ENCODE measurements at places on chromosomes 2 and 18.

DNA sequence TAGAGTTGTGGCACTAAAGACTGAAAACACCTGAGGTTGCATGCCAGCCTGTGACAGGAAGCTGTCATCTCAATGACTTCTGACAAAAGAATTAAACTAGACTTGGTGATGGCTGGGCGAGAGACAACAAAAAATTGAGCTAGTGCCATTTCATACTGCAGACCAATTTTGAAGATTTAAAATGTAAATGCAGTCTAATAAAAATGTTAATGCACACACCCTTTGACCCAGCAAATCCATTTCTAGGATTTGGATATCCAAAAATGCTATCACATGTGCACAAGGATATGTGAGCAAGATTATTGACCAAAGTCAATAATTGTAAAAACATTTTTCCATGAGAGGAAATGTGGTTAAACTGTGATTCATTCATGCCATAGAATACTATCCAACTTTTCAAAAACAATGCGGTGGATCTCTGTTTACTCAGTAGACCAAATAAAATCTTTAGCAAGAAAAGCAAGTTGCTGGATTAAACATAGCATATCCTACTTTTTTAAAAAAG is 5.6 kb downstream of the FBXO36 start:
- no peak for DNase-seq

GRCh38 chr18:62347089-62347506 is 22.0 kb downstream of the TNFRSF11A start:
- no peak for DNase-seq

- no peak for DNase-seq
These were observed 1459.8 kb upstream of the ACVR2A start for GRCh38 chr2:146385031-146385430.

GRCh38 chr2:114160263-114160981 is 270.5 kb downstream of the ACTR3 start:
- no peak for DNase-seq

- no peak for DNase-seq
These were observed 34.2 kb upstream of the DYSF start for GRCh38 chr2:71419145-71419544.

GRCh38 chr2:236449167-236449761 is 120.4 kb upstream of the ACKR3 start:
- no peak for DNase-seq

DNA sequence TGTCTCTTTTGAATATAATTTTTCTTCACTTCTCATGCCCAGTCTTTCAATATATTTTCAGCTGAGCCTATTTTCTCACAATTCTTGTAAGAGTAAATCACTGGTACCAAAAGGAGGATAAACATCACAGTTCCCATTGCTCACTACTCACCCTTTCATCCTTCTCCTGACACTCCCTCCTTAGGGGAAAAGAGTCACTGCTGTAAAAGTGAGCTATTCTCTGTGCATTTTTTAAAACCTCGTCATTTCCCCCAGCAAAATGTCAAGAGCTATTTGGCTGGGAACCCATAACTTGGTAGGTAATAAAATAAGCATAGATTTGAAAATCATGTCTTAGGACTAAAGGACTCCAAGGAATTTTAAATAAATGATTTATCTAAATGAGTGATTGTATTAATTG is 340.1 kb upstream of the GYPC start:
- DNase-seq: no peak

GRCh38 chr2:163044114-163044513 is 205.5 kb upstream of the KCNH7 start:
- DNase-seq: no peak

- no peak for DNase-seq
These were observed 790 bp downstream of the TMEM185B start for GRCh38 chr2:120222186-120223033.

- no peak for DNase-seq
These were observed 14.3 kb downstream of the WDSUB1 start for GRCh38 chr2:159272156-159272555.

- DNase-seq: no peak
These were observed 869.2 kb downstream of the BCL11A start for GRCh38 chr2:59684116-59684770.

GRCh38 chr2:205771031-205771430 is 88.7 kb downstream of the NRP2 start:
- DNase-seq: no peak

DNA sequence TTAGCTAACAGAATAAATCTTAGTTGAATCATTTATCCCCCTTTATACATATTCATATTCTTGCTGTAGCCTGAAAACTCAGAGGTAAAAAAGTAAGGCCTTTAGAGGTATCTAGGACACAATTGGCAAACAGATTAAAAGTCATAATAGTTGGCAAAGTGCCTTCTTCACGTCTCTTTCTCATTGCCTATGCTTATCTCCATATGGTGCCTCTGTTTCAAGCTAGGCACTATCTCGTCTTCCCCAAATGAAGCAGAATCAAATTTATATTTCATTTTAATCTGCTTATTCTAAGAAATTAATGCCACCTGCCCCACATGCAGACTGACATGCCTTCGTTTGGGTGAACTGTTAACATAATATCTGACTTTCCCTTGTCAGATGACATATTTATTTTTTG is 245.4 kb downstream of the CDH2 start:
- no peak for DNase-seq

DNA sequence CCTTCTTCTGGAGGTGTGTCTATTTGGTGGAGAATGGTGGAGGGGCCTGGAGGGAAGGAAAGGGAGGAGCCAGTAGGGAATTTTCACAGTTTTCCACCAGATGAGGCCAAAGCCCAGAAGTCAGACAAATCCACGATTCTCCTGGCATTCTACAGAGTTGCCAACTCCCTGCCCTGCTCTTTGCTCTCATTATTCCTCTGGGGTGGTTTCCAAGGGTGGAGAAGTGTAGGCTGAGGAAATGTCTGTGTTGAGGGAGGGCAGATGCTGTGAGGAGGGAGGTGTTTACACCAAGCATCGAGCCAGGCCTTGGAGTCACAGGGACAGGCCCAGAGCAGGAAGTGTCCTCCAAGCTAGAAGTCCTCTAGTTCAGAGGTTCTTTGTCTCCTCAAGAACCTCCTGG is 124.1 kb upstream of the LGALSL start:
- no peak for DNase-seq

DNA sequence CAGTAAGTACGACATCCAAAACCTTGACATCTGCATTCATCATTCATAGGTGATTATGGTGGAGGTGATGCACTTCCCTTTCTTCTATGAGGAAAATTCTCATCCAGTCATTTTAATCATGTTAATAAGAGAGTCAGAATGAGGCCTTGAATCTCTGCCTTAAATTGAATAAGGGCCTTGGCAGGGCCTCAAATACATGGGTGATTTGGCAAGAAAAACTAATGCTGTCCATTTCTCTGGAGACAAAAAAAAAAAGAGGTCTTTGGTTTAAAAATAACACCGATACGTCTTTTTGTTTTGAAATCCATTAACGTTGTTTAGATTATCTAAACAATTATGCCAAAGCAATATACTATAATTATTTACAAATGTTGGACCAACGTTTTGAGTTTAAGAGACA is 8.1 kb downstream of the COLEC12 start:
- no peak for DNase-seq

- no peak for DNase-seq
These were observed 111.1 kb downstream of the ACOXL start for GRCh38 chr2:110843496-110843895.

- DNase-seq: no peak
These were observed 22.5 kb downstream of the SH3RF3 start for GRCh38 chr2:109151519-109151918.

GRCh38 chr2:53941749-53942148 is 29.0 kb downstream of the PSME4 start:
- DNase-seq: no peak

DNA sequence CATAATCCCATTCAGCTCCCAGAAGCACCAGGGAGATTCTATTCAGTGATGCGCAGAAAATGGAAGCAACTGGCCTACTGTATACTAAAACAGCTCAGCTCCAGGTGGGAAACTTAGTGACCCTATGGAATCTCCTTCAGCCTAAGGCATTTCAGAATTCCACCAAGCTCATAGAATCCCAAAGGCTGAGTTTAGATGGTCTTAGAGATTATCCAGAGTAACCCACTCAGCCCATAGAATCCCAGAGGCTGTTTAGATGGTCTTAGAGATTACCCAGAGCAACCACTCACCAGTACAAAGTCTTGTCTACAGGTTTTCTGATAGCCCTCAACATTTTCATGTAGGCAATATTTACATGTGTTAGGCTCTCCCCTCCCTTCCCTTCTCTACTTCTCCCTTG is 232.0 kb upstream of the SLC14A2 start:
- no peak for DNase-seq

GRCh38 chr2:3665886-3666612 is 8.0 kb downstream of the ALLC start:
- DNase-seq: no peak

DNA sequence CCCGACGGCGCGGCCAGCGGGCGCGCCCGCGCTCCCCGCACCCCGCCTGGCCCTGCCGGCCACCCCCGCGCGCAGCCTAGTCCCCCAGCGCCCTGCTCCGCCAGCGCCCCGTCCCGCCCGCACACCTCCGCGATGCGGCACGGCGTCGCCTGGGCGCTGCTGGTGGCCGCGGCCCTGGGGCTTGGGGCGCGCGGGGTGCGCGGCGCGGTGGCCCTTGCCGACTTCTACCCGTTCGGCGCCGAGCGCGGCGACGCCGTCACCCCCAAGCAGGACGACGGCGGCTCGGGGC is 232 bp downstream of the SNED1 start:
- no peak for DNase-seq

GRCh38 chr2:32802877-32803276 is 143.9 kb upstream of the LTBP1 start:
- DNase-seq: no peak

DNA sequence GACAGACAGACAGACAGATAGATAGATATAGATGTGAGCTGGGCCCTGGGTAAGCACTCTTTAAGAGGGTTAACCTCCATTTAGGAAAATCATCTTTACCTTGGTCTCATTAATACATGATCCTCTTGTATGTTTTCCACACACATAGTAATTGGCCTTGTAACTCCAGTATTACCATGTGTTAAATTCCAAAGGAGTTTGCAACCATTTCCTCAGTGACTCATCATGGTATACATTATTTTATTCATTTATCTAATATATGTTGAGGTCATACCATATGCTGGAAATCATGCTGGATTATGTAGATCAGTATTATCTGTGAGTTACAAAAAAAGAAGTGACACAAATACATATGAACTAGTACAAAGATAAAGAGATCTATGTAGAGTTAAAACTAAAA is 504.3 kb downstream of the DCC start:
- DNase-seq: no peak

DNA sequence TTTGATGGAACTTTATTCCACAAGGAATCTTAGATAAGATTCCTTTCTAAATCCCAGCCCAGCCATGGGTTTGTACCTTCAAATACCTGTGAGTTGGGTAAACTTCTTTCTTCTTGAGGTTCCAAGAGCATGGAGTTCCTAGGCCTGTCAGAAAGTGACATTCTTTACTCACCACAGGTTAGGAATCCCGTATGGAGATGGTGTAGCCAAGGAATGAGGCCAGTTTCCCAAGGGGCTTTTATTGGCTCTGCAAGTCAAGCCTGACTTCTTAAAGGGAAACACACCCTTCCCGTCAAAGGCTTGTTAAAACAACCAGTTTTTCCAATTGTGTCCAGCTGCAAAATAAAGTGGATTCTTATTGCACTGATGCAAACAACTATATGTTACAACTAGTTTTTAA is 45.8 kb downstream of the STK17B start:
- DNase-seq: no peak

GRCh38 chr18:72867746-72868584 is at the start of gene NETO1:
NETO1 (minus strand) TSS chr18:72867987; CDS start chr18:72867291, 696 bp downstream.
- no peak for DNase-seq

DNA sequence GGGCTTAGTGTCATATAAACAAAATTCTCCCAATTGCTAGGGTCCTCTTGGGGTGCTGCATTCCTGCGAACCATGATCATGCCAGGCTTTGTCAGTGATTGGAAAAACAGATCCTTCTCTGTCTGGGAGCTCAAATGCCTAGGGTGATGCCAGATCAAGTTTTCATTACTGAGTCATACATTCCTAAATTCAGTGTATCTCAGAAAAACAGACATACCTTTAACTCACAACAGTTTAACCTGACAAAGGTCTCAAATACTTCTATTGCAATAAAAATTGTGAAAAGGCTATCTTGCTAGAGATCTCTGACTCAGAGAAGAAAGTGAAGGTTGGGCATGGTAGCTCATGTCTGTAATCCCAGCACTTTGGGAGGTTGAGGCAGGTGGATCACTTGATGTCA is 86.9 kb downstream of the SH3YL1 start:
- DNase-seq: no peak

DNA sequence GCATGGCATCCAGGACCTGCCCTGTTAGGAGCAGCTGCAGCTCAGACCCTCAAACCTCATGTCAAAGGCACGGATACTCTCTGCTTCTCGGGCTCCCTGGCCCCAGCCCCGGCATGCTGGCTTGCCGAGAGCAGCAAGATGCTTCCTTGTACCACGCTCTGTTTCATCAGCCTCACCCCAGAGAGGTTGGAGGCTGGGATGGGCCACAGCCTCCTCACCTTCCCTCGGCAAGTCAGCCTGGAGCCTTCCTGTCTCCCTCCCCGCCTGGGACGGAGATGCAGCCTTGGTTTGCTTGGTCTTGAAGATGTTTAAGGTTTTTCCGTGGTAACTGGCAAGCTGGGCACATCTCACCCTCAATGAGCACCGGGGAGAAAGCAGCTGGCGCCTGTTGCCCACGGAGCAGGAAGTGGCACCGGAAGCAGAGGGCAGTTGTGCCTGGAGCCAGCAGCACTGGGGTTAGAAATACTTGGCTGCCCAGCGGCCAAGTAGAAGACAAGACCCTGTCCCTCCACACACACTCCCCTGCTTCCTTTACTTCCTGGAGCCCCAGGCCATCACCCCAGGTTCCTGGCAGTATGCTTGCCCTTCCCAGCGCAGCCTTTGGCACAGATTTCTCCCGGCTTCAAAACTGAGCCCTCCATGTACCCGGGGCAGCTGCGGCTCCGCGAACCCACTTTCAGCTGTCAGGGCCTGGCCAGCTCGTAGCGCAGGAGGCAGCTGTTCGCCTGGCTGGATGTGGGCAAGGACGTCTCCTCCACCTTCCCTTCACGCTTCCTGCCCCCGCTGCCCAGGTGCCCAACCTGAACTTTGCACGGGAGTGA is 17.4 kb downstream of the FBLN7 start:
- DNase-seq: no peak

DNA sequence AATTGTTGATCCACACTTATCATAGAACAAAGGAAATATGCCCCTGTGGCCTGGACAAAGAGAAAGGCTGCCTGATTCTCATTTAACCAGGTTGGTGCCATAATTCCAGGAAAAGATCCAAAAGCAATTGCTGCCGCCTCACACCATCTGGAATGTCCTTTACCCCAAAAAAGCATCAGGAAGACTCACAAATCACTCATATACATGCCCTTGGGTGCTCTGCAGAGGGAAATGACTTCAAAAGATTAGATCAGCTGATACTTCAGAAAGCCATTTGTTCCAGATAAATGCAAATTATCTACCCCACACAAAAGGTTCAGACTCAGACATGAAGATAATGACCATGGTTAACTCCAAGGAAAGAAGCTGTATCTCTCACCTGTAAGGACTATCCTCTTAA is 285.8 kb downstream of the C1D start:
- no peak for DNase-seq
